ENCODE measurements at places on chromosomes 5 and 9.

GRCh38 chr5:24331531-24331930 lies 313.2 kb downstream of the CDH10 start:
- DNase-seq: no peak

GRCh38 chr5:135850231-135850630 lies 15.8 kb downstream of the SLC25A48 start:
- DNase-seq: no peak

- DNase-seq: no peak
These were observed 51.5 kb upstream of the SAP30L start for GRCh38 chr5:154394307-154394706.

DNA sequence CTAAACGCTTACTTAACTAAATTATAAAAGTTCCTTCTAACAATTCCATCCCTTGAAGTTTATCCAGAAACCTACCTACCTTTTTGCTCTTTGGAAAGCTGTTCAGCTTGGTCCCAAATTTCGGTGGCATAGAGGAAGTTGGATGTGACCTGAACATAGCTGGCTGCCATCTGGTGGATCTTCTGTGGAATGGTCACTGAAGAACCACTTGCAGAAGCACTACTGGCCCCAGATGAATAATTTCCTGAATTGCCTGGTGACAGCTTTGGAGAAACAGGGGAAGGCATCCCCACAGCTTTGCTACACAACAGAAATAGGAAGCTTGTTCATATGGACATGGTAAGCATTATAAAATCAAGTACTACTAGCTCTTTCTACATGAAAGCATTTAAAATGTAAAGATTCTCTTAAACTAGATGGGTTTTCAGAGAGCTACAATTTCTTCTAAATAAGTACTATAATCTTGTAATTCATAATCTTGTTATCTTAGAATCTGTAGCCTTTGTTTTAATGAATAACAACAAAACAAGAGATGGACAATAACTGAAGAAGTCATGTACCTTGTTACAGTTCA lies 9.9 kb downstream of the LEAP2 start:
- DNase-seq: peak; percentile 71

DNA sequence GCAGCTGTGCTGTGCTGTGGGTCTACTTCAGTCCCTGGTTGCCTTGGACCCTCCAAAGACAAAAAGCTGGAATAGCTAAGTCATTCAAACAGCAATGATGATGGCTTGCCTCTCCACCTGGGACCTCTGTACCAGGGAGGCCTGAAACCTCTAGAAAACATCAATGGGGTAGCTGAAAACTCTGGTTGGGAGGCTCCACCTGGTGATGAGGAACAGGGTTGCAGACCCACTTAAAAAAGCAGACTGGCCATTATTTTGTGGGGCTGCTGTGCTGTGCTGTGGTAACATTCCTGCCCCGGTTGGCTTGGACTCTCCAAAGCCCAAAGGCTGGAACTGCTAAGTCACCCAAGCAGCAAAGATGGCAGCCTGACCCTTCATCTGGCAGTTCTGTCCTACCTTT lies 839.3 kb upstream of the ARRDC3 start:
- DNase-seq: no peak
